T-helper 22 cell (primary cell): ENCODE measurements at places on chromosomes 11 and 22.
A peak's percentile ranks its signal among the peaks of the same experiment; 100 is the strongest.

DNA sequence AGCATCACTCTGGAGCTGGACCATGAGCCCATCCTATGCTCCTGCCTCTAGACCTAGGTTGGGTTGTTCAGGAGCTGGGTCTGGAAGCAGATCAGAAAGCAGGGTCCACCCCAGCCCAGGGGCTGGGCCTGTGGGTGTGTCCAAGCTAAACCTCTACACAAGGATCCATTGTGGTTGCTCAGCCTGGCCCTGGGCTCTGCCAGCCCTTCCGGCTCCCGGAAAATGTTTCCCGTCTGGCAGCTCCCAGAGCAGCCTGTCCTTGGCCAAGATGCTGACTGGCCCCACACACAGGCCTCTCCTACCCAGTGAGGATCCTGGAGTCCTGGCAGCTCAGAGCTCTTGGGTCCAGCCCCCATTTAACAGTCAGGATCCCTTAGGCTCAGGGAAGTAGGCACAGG lies 35.3 kb upstream of the FCHSD2 start:
- no peak for DNase-seq

DNA sequence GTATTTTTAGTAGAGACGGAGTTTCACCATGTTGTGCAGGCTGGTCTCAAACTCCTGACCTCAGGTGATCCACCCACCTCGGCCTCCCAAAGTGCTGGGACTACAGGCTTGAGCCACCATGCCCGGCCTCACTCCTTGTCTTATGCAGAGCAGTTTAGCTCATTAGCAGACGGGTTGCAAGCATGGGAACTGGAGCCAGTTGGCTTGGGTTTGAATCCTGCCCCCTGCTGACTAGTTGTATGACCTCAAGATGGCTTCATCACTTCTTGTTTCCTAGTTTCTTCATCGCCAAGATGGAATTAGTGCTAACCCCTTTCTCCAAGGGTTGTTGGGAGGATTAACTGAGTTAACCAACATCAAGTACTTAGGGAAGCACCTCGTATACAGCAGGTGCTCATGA lies 23.4 kb upstream of the RASD2 start:
- DNase-seq = no peak

GRCh38 chr11:43585877-43586608 lies 94.5 kb upstream of the HSD17B12 start:
- no peak for DNase-seq

GRCh38 chr11:81039916-81040524 lies 1599.2 kb upstream of the TENM4 start:
- no peak for DNase-seq

DNA sequence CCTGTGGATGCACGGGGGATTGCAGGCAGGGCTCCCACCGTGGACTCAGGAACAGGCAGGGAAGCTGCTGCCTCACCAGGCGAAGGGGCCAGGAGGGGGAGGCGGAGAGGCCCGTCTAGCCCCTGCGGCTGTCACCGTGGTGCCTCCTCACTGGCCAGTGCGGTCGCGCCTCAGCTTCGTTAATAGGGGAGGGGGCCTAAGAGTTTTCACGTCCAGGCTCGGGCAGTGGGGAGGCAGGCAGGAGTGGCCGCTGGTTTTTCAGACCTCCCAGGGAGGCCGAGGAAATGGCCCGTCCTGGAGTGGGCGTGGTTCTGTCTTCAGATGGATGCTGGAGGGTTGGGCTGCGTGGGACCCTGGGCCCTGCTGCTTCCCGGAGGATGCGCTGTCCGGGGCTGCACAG lies 91.1 kb upstream of the B3GAT1 start:
- no peak for DNase-seq

GRCh38 chr22:36279219-36279666 lies 26.3 kb downstream of the APOL1 start:
- DNase-seq = no peak

DNA sequence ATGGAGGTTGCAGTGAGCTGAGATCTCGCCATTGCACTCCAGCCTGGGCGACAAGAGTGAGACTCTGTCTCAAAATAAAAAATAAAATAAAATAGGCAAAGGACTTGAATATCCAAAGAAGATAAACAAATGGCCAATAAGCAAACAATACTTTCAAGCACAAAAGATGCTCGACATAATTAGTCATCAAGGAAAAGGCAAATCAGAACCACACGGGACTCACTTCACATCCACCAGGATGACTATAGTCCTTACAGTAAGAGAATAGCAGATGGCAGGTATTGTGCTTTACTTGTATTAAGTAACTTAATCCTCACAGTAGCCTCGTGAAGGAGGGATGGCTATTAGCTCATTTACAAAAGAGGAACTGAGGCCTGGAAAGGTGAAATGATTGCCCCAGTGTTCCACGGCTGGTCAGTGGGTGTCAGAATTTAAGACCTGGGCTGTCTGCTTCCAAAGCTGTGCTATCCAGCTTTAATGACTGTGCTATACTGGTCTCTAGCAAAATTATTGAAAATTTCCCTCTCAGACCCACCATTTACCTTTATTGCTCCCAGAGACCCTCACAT lies 40.2 kb upstream of the RBFOX2 start:
- DNase-seq = no peak

- no peak for DNase-seq
Observed at GRCh38 chr22:37161443-37161842, 11.7 kb upstream of the IL2RB start.

DNA sequence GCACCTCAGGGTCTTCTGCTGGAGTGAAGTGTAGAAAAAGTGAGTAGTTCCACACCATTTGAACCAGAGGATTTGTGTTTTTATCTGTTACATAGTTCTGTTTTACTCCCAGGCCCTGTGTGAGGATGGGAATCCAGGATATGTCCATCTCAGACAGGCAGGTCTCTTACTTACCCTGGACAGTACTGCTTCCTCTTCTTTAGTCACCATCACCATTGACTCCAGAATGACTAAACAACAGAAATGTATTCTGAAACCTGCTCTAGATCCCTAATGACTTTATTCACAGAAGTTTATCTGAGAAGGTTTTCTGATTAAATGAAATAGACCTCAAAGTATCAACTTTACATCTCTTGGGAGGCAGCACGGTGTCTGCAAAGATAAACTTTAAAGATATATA lies 33.6 kb downstream of the CYP2R1 start:
- no peak for DNase-seq

DNA sequence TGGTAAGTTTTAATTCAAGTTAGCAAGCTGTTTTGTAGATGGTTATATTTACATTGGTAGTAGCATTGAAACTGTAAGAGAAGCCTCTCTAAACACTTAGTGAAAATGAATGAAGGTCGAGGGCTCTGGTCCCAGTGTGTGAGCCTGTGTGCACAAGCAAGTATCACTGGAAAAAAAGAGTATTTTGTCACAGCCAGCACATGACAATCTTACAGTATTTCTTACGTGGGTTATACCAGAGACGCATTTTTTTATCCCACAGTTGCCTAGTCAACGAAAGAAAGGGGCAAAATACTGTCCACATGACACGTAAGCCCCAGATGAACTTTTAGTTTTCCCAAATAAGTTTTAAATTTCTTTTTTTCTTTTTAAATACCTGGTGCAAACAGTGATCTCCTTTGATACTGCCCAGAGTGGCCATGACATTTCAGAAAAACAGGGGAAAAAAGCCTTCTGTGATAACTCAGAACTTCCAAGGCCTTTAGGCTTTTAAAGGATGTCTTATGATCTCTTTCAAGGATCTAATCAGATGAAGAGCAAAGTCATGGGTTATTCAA lies 23.5 kb downstream of the RAB38 start:
- no peak for DNase-seq

- DNase-seq = no peak
Observed at GRCh38 chr22:48605856-48606481, 1221.7 kb downstream of the BRD1 start.

GRCh38 chr22:20999350-21000206 lies 2.3 kb downstream of the THAP7 start:
- no peak for DNase-seq

- DNase-seq = no peak
Observed at GRCh38 chr11:68315171-68315920, 3.0 kb downstream of the LRP5 start.

- DNase-seq = no peak
Observed at GRCh38 chr11:3933165-3933628, 77.7 kb downstream of the STIM1 start.

DNA sequence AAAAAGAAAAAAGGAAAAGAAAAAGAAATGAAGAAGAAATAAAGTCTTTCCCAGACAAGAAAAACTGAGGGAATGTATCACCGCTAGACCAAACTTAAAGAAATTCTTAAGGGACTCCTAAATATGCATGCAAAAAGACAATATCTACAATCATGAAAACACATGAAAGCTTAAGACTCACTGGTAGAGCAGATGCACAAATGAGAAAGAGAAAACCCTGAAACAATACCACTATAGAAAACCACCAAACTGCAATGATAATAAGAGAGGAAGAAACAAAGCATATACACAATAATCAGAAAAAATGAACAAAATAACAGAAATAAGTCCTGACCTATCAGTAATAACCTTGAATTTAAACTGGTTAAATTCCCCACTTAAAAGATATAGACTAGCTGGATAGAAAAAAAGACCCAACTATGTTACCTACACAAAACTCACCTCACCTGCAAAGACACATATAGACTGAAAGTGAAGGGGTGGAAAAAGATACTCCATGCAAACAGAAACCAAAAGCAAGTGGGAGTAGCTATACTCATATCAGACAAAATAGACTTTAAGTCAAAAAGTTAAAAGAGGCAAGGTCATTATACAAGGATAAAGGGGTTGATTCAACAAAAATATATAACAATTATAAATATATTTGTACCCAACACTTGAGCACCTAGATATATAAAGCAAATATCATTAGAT lies 61.3 kb upstream of the NARS2 start:
- DNase-seq = no peak

- no peak for DNase-seq
Observed at GRCh38 chr11:27212248-27212780, 150.7 kb downstream of the CCDC34 start.

GRCh38 chr11:46901156-46901555 lies 17.2 kb downstream of the LRP4 start:
- DNase-seq = no peak

DNA sequence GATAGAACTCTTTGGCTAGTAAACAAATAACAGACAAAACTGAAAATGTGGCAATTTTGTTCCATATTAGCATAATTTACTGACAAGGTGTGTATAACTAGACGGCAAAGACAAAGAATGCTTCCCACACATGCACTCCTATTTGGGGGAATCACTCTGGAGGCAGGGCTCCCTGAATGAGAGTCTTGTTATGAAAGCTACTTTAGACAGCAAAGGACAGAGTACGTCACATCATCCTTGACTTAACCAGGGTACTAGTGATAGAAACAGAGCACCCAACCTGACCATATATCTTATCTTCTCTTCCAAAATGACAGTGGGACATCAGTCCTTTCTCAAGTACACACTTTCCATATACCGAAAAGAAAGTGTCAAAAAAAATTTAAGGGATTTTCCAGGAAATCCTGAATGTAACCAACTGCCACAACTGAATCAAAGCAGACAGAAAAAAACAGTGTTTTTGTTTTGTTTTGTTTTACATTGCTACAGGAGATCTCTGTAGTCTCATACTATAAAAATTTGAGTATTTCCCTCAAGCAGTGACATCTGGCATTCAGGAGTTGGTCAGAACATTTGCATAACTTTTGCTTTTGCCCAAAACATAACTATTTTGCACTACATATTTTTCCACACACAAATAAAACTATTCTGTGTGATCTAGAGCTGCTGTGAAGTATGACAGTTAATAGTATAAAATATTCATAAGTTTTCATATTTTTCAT lies 98.9 kb downstream of the ARHGAP20 start:
- DNase-seq = no peak

DNA sequence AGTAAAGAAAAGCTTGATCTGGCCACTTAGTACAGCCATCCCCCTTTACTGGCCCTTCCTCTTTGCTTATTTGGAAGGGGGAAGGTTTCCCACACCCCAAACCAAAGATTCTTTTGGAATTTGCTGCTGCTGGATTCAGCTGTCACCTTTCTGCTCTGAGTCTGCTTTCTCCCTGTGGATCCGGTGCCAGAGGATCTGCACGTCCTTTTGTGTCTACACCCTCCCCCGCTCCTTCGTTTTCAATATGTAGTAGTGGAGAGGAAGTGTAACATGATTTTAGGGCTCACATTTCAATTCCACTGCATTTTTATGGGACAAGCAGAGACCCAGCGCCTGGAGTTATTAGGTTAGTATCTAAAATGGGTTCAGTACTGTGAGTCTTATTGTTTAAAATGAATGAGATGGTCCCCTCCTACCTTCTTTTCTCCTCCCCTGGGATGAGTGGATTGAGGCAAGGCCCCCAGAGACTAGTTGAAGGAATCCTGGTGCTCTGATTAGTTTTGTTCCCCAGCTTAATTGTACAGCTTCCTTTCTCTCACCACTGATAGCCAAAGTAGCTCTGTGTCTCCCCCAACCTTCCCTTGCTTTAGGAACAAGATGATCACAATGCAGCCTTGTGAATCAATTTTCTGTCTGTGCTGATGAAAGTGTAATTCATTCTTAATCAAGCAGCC lies 30.5 kb upstream of the CABP7 start:
- no peak for DNase-seq

DNA sequence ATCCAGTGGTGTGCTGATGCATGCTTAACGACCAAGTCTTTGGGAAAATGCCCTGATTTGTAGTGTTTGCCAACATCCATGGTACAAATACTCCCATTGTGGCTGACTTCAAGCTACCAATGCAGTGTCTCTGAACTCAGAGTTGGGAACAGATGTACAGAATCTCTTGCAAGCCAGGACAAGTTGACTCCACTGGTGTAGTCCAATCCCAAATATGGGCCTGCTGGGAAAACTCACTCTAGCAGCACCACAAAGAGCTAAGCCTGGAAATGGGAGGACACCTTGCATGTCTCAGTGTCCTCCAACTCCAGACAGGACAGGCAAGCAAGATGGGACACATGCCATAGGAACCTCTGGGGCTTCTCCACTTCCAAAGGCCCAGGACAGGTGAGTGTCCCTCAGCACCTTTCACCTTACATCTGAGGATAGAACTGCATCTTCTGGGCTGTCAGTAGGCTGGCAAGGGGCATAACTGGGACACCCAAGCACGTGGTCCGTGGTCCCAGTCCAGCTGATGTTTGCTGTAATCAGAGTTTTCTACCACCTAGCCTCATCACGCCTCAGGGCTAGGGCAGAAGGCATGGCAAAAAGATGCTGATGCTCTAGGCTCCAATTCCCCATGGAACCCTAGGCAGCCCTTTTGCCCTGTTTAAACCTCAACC lies 6.5 kb downstream of the LMO1 start:
- DNase-seq = no peak

GRCh38 chr11:32137869-32138268 lies 47.0 kb downstream of the RCN1 start:
- no peak for DNase-seq

GRCh38 chr22:37095113-37095512 lies 14.4 kb downstream of the TMPRSS6 start:
- DNase-seq = no peak

GRCh38 chr22:40247976-40248375 lies 70.3 kb downstream of the TNRC6B start:
- DNase-seq = peak; percentile 64

DNA sequence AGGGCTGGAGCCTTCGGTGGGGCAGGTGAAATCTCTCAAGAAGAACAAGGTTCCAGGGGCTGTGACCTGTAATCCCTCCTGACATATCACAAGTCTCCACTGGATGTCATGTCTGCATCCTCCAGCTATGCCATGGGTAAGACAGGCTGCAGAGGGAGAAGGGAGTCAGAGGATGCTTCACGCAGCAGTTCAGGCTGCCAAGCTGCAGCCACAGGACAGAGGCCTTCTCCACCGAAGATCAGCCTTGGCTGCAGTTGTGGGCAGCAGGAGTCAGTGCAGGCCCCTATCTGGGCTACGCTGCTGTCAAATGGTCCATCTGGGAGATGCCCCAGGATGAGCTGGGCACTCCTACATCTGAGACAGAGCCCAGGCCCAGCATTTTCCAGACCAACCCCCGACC lies 25.0 kb downstream of the DKK3 start:
- no peak for DNase-seq

- no peak for DNase-seq
Observed at GRCh38 chr11:118783724-118784495, 7.1 kb downstream of the DDX6 start.
